EH (cell line): ENCODE measurements at places on chromosomes 7 and 10.

DNA sequence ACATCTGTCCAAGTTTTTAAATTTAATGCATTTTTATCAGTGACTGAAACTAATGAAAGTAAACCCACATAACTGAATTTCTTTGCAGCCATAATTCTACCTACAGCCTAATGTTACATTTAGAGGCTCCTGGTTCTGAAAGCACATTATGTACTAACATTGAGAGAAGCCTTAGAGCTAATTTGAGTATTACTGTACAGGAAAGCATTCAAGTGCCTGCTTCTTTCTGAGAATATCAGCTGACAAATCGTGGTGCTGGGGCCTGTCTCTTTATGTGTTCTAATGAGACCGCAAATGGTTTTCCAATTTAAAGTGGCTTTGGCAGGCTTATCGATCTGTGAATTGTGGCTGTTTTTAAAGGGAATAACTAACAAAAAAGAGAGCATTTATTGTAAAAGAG lies 32.3 kb upstream of the DGKB start:
- no peak for DNase-seq

- DNase-seq = no peak
Observed at GRCh38 chr7:80348223-80348622, 163.6 kb downstream of the GNAT3 start.

DNA sequence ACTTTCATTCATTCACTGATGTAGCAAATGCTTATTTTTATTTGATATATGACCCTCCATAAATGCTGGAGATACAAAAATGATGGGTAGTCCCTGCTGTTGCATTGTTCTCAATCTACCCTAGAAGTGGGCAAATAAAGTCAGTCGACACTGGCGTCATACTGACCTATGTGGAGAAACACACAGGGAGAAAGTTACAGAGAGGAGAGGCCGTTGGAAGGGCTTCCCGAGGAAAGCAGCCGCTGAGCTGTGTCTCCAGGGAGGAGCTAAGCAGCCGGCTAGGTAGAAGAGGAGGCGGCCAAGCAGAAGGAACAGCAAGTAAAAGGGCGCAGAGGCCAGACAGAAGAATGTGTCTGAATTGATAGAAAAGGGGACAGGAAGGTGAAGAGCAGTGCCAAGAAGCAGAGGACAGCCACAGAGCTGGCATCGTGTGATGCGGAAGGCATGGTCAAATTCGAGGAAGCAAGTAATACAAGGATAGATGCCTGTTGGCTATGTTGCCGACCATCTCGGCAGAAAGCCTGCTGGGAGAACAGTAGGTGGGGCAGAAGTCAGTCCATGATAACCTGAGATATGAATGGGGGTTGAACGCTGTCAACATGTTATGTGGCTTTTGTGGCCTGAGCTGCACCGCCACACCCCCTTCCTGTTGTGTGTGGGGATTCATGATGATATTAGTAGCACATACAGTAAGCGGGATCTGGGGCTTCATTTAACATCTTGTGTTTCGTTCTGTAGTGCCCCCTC lies 25.9 kb downstream of the ST8SIA6 start:
- no peak for DNase-seq

GRCh38 chr7:33196221-33196620 lies 66.9 kb downstream of the BBS9 start:
- DNase-seq = no peak

- no peak for DNase-seq
Observed at GRCh38 chr7:12062062-12062461, 149.0 kb upstream of the TMEM106B start.

GRCh38 chr7:32051128-32051527 lies 19.1 kb downstream of the PDE1C start:
- DNase-seq = peak; percentile 50

DNA sequence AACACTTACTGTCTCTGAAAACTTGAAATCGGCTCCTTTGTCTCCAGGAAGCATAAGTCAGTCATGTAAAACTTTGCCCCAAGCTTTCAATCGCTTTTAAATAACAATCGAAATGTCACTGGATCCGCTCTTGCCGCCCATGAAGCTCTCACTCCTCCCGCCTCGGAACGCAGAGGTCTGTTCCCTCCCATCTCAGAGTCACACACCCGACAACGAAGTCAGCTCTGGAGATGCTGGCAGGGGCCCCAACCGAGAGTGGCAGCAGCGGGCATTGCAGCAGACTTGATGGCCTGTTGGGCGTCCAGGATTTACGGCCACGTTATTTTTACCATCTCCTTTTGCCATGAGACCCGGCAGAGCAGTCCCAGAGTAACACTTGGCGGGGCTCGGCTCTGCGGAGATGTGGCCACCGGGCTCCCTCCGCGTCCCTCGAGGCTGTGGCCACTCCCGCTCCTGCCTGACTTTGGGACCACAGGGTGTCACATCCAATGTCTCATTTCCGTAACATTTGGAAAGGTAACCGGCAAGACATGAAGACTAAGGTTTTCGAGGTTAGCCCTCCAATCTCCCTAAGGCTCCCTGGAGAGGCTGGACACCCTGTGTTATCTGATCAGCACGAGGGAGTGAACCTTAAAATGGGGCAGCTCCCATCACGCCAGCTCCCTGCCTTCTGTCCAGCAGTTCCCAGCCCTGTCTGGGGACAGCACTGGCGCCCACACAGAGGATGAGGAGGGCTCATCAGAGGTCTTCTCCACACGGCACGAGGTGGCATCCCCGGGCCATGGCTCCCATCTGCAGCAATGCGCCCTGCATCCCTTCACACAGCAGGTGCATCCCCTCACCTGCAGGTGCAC lies 62.8 kb upstream of the ADGRA1 start:
- no peak for DNase-seq

DNA sequence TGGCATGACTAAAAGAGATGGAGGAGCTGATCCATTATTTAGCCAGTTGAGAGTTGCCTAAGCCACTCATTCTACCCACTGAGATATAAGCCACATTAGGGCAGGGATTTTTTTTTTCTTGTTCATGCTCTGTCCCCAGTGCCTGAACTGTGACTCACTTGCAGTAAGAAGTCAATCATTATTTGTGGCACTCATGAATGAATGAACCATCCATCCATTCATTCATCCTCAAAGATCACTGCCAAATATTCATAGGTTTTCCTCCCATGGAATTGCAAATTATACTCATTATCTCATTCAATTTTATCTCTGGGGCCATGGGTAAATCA lies 22.8 kb upstream of the ARID5B start:
- no peak for DNase-seq

DNA sequence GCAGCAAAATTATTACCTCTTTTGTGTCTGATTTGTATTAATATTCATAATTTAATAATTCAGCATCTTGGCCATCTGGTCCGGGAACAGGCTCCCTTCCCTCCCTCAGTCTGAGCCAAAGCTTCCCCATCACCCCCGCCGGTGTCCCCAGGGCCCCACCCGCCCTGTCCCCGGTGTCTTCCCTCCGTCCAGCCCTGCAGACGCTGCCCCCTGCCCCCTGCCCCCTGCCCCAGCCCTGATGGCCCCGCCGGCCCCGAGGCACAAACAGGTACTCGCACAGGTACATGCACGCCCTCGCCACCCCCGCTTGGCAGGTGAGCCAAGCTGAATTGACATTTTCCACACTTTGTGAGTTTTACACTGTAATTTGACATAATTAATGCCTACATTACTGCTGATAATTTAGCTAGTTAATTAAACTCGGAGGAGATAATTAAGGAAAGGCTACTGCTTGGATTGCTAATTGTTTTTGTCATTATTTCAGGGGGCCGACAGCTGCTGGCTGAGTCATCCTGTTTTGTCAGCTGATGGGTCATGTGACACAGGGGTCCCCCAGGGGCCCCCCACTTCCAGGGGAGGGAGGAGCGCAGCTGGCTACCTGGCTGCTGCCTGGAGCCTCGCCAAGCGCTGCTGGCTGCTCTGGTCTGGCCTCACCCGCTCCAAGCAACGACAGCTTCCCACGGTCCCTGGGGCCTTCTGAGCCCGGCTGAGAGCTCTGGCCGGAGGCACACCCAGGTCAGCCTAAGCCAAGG lies 36.6 kb downstream of the MICALL2 start:
- DNase-seq = no peak

GRCh38 chr7:129160161-129160905 lies 15.8 kb downstream of the TSPAN33 start:
- no peak for DNase-seq

- no peak for DNase-seq
Observed at GRCh38 chr10:119087271-119087882, 6.8 kb upstream of the EIF3A start.

DNA sequence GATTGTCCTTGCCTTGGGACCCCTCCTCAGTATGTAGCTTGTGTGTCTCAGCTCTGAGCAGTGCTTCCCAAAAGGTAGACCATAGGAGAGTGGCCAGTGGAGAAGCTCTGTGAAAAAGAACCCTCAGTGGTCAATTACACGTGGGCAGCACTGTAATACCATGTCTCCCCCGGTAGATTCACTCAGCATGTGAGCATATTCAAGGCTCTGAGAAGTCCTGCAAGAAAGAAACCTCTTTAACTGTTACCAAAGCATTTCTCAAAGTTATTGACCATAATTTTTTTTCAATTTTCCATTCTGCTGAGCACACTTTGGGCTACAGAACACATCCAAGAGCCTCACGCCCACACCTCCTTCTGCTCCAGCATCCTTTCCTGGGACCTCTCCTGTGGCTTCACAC lies 143.1 kb downstream of the RGS10 start:
- no peak for DNase-seq

GRCh38 chr10:124975977-124976514 lies 34.1 kb downstream of the ZRANB1 start:
- DNase-seq = peak; percentile 36

DNA sequence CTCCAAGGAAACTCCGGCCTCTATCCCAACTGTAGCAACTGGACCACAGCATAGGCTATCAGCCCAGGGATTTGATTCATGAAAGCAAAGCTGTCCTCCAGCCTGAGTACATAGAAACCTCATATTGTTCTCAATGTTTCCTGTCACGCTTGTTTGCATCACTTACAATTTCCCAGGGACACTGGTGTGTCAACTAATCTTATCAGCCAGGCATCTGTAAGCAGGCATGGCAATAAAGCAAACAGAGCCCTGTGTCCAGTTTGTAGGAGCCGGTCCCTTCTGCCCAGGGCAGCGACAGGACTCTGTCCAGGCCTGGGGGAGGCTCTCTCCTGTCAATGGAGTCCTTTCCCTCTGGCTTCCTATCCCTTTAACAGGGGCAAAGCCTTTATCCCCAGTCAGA lies 23.0 kb upstream of the CDHR3 start:
- DNase-seq = no peak

DNA sequence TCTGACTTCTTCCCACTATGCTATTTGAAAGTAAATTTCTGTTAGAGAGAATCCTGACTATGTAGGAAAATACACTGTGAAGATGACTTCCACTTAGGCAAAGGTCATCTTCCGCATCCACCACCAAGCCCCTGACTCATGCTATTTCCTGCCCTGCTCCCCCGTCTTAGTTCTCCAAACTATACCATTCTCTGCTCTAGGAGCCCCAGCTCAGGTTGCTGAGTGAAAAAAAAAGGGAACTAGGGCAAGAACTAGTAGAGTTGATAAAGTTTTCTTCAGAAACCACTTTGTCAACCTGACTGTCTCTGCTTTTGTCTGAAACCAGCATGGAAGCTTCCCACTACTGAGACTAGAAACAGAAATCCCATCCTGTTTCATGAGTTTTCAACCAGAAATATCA lies 96.9 kb downstream of the EVX1 start:
- no peak for DNase-seq

DNA sequence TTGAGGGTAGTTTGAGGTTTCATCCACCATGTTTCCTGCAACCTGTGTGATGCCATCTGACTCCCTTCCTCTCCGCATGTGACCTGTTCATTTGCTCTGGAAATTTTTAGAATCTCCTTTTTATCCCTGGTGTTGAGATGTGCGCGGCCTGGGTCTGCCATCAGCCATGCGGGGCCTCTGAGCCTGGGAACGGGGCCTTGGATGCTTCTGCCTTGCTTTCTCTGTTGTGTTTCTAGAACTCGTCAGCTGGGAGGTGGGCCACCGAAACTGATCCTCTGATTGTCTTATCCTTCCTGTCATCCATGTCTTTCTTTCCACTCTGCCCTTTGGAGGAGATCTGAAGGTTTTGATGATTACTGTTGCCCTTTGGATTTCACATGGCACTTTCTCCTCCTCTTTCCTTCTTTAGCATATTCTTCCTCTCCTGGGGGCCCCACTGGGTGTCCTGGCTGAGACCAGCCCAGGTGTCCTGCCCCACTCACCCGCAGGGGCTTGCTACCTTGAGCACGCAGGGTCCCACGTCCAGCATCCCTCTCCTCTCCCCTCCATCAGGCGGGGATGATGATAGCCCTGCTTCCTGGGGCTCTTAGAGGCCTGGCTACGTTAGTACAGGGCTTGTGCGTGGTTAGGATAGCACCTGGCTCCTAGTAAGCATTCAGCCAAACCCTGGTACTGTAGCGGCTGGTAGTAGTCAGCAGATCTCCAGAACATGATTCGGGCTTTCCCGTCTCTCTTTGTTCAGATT lies 29.9 kb downstream of the PPP2R2D start:
- DNase-seq = no peak

- DNase-seq = peak; percentile 91
Observed at GRCh38 chr10:78972160-78972946, 96.4 kb upstream of the ZMIZ1 start.

GRCh38 chr7:113392841-113393540 lies 274.6 kb upstream of the SMIM30 start:
- no peak for DNase-seq

GRCh38 chr10:74033702-74034101 lies 35.8 kb downstream of the VCL start:
- DNase-seq = no peak

DNA sequence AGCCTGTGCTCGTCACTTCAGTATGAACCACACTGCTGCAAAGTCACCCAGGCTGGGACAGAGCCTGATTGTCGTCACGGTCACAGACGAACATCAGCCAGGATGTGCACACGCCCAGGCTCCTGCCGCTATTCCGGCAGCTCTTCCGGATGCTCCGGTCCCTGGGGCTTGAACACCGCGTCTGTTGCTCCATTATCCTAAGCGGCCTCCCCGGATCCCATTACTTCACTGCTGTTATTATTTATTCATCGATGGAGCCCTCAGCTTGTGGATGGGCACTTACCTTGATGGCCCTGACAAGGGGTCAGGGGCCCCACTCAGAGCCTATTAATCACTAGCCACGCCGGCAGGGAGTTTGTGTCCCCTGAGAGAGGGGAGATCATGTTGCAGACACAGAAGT lies 120.8 kb upstream of the PCBD1 start:
- DNase-seq = no peak

DNA sequence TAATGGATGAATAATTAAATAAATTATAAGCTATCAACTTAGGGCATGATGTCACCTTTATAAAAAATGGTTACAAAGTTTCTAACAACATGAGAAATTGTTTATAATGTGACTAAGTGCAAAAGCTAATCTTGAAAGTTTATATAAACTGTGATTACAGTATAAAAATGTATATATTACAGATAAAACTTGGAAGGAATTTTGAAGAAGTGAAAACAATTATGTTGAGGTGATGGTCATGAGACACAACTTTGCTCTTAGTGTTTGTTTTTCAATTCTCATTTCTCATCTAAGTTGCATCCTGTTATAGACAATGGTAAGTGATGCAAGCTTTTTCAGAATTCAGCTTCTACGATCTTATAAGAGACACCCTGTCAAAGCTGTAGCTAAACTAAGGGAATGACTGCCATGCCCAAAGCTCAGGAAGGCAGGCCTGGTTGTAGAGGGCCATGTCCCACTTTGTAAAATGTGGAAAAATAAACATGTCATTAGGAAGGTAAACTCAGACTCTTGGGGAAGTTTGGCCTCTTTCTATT lies 23.9 kb downstream of the MACC1 start:
- no peak for DNase-seq

- DNase-seq = no peak
Observed at GRCh38 chr7:155883491-155884224, 71.4 kb upstream of the SHH start.

GRCh38 chr10:50250096-50250854 lies 1.0 kb downstream of the ASAH2 start:
- DNase-seq = no peak
